Stimulated activated CD8-positive, alpha-beta memory T cell treated with anti-CD3 and anti-CD28 coated beads, Interleukin-7, amount 100 ng/mL, for 1 hour (primary cell): ENCODE measurements at places on chromosomes 2 and 18.

DNA sequence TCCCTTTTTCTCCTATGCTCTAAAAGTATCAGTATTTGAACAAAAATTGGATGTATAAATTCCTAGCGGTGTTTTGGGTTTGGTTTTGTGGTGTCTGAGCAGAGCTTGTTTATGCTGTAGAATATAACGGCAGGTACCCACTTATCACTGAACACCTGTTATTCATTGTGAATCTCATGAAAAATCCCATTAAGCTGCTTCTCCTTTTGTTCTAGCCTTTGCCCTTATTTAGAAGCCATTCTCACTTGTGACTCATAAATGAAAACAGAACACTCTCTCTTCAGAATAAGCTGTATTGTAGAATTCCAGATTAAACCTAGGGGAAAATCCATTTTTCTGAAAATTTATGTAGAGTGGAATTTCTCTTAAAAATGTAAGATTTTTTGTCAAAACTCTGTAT is 104.0 kb downstream of the PRPF40A start:
- no peak for DNase-seq

DNA sequence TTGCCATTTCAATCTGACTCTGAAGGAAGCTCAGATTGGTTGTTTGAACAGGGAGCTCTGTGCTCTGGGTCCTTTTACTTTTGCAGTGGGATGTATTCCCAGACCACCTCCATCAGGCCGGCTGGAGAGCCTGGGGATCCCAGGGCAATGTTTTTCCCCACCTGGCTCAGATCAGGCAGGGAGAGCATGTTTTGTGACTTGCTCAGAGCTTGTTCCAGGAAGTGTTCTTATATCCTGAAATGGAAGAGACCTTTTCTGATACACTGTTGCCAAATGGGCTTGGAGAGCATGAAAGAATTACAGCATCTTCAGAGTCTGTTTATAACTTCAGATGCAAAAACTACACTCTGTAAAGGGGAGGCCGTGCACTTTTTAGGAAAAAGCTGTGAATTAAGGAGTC is 56.0 kb downstream of the LIPG start:
- DNase-seq, result no peak

DNA sequence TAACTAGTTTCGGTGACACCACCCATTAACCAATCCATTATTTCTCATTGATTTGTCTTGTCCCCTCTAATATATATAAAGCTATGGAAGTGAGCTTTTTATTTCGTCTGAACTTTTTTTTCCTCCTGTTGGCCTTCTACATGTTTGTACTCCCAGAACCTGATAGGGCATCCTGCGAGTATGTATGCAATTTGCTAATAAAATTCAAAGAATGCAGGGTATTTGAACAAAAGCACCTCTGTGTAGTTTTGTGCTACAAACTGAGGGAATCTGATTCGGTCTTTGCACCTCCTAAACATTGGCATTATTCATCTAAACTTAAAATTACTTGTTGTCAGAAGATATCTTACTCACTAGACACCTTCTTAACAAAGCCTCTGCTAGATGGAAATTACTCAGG is 242.9 kb upstream of the TMEFF2 start:
- DNase-seq, result no peak

GRCh38 chr2:76159042-76159648 is 448.4 kb upstream of the GCFC2 start:
- DNase-seq, result no peak

DNA sequence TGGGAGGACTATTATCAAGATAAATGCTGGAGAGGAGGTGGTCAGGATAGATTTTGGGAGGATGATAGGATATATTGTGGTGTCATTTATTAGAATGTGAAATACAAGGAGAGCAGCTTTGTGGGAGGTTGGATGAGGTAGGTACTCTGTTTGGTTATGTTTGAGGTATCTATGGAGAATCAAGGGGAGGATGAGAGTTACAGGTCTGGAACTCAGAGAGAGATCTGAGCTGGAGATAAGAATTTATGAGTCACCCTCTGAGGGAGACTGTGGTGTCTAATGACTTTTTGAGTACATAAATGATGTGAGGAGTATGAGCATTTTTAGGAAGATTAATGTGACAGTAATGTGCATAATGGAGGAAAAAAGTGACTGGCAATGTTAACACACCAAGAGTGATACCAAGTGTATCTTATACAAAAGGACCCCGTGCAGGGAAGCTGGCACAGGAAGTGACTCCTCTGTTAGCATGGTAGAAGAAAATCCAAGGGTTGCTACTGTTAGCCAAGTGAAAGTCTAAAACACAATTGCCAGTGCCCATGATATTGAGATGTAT is 48.2 kb downstream of the CRIM1 start:
- DNase-seq, result no peak

- no peak for DNase-seq
Observed at GRCh38 chr2:903223-903900, 47.3 kb upstream of the SNTG2 start.

DNA sequence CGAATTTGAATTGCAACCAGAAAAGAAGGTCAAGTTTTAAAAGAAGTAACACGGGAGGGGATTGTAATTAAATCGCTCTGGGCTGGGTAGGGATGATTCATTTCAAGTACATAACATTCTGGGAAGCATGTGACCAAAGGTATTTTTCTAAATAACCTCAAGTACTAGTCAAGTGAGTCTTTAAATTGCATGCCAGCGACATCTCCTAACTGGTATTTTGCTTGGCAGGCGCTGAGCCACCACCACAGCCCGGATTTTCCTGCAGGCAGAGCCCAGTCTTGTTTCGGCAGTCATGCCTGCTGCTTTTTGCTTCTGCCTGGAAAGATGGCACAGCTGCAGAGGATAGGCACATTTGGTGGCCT is 33.7 kb upstream of the NPAS2 start:
- no peak for DNase-seq

DNA sequence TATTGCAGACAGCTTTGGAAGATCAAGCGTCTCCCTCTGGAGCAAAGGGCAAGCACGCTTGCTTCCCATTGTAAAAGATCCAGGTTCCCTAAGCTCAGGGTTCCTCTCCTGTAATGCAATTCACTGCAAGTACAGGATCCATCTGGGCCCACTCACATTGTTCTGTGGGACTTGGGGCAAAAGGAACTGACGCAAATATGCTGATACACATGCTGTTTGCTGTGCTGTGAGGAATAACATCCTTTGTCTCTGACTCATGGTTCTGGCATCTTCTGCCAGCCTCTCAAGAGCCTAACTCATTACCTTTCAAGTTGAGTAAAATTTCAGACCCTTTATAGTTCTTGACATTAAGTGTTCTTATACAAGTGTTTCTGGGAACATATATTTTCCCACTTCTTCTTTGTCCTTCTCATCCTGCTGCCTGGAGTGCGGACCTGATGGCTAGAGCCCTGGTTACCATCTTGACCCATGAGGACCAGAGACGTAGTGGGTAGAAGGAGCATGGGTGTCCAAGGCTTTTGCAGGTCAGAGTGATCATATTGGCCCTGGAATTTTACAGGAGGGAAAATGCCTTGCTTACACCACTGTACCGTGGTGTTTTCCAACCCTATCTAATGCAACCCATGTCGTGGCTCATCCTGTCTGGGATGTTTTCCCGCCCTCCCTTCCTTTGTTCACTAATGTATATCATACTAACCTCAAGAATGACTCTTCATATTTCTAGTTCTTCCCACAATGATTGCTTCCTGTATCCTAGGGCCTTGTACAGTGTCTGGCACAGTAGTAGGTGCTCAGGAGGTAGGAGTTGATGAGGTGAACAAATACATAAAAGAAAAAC is 145.7 kb upstream of the GLI2 start:
- no peak for DNase-seq

GRCh38 chr2:101931402-101931801 is 60.4 kb upstream of the IL1R2 start:
- no peak for DNase-seq

DNA sequence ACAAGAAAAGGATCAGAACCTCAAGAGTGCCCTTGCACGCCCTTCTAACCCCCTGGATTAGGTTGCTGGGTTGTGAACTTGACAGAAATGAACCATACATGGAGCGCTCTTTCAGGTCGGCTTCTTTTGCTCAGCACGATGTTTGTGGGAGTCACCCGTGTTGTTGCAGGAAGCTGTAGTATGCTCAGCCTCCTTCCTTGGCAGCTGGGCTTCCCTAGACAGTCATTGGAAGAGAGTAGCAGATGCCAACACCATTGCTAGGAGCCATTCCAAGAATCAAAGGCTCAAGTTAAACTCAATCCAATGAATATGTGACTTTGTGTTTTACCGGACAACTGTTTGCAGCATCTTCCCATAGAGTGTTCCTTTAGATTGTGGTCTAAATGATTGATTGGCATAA is 47.0 kb downstream of the RAB12 start:
- DNase-seq, result no peak

- DNase-seq, result no peak
Observed at GRCh38 chr2:86420913-86421312, 20.3 kb upstream of the KDM3A start.

- DNase-seq, result no peak
Observed at GRCh38 chr18:50298443-50299284, 11.2 kb upstream of the CXXC1 start.

GRCh38 chr2:237760506-237761502 is 37.8 kb upstream of the RBM44 start:
- DNase-seq, result no peak

- DNase-seq, result no peak
Observed at GRCh38 chr2:233474308-233475160, 92.0 kb downstream of the USP40 start.

GRCh38 chr2:22189893-22190480 is 1066.2 kb downstream of the TDRD15 start:
- no peak for DNase-seq

DNA sequence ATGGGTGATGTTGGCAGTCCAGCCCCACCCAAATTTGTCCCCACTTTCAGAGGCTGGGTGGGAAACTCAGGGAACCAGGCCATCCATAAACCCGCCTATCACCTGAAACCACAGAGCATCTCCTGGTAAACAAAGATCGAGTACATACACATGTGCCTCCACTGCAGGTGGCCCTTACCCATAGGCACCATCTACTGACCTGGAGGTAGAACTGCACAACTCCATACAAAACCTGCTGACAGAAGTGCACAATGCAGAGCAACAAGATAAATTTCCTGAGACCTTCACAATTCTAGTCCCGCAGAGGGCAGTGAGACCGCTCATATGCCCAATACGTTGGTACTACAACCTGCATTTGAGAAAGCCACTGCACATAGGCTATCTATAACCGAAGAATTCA is 856.3 kb downstream of the SUCLG1 start:
- DNase-seq, result no peak

DNA sequence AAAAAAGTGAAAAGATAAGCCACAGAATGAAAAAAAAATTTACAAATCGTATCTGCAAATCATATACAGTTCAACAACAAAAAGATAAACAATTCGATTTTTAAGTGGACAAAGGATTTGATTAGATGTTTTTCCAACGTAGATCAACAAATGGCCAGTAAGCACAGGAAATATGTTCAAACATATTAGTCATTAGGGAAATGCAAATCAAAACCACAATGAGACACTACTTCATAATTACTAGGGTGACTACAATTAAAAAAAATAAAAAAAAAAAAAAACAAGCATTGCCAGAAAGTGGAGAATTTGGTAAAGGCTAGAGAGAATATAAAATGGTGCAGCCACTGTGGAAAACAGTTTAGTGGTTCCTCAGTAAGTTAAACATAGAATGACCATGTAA is 38.3 kb upstream of the RNU4ATAC start:
- DNase-seq, result no peak

- DNase-seq, result no peak
Observed at GRCh38 chr2:18169121-18169892, 290.8 kb downstream of the KCNS3 start.

DNA sequence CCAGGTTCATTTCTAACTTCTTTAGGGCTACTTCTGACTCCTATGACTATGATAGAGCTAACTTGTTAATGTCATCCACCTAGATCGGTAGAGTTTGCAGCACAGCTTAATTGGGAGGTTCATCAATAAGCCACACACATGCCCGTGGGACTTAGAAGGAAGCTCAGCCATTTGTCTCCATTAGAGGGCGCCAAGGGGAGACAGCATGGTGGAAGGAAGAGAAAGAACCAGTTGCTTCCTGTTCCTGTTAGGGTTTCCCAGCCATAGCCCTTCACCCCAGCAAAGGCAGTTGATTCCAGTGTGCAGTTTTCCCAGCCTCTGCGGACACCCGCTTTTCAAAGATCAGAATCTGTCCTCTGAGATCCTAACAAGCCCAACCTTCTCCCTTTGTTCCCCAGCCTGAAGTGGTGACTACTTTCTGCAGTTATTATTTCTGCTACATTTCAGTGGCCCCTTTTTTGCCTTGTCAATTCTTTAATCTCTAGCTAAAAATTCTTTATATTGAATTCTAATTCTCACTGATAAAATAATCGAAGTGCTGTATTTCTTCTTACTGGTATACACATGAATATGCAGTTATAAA is 30.3 kb downstream of the MAIP1 start:
- DNase-seq, result no peak

DNA sequence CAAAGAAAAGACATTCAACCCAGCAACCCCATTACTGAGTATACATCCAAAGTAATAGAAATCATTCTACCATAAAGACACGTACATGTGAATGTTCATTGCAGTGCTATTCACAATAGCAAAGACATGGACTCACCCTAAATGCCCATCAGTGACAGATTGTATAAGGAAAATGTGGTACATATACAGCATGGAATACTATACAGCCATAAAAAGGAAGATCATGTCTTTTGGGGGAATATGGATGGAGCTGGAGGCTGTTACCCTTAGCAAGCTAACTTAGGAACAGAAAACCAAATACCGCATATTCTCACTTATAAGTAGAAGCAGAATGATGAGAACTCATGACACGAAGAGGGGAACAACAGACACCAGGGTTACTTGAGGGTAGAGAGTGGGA is 145.9 kb downstream of the GULP1 start:
- no peak for DNase-seq
